ENCODE measurements at places on chromosomes 12 and 14. TPM values are rescaled to one million over a fixed set of nuclear protein-coding genes. Genes with fewer than 3 reads are reported as not detected.
A peak's percentile ranks its signal among the peaks of the same experiment; 100 is the strongest.

The TESPA1 gene
- total RNA-seq = not detected

DNA sequence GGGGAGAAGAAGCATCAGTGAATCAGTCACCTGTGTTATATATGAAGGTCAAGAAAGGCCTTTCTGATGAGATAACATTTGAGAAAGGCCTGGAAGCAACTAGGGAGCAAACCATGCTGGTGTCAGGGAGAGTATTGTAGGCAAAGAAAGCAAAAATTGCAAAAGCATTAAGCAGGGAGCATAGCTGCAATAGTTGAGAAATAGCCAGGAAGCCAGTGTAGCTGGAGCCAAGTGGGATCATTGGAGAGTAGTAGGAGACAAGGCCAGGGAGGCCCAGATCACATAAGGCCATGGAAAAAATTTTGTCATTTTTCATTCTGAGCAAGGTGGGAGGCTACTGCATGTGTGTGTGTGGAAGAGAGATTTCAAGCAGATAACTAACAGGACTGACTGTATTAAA lies 18.8 kb upstream of the MAGOHB start:
- DNase-seq = no peak

DNA sequence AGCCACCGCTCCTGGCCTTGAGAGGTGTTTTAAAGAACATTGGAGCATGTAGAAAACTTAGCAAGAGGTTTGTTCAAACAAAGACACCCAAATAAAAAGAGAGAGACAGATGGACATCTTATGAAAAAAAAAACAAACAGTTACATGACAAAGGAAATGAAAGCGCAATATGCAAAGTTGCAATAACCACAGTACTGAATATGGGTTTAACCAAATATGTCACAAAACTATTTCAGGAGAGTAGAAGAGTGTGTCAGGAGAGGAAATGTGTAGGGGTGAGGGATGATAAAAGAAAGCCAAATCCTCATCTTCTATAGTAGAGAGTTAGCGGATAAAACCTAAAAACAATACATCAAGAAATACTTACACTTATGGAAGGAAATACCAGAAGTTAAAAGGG lies 98.4 kb downstream of the GTF2A1 start:
- no peak for DNase-seq

The CYP27B1 gene
- total RNA-seq = 1.5 TPM

The DNAAF2 gene
- total RNA-seq = 6.1 TPM

The FOXN3 gene
- 37.8 TPM for total RNA-seq

GRCh38 chr12:106135781-106136180 lies 3.0 kb downstream of the NUAK1 start:
- DNase-seq = peak; percentile 62

DNA sequence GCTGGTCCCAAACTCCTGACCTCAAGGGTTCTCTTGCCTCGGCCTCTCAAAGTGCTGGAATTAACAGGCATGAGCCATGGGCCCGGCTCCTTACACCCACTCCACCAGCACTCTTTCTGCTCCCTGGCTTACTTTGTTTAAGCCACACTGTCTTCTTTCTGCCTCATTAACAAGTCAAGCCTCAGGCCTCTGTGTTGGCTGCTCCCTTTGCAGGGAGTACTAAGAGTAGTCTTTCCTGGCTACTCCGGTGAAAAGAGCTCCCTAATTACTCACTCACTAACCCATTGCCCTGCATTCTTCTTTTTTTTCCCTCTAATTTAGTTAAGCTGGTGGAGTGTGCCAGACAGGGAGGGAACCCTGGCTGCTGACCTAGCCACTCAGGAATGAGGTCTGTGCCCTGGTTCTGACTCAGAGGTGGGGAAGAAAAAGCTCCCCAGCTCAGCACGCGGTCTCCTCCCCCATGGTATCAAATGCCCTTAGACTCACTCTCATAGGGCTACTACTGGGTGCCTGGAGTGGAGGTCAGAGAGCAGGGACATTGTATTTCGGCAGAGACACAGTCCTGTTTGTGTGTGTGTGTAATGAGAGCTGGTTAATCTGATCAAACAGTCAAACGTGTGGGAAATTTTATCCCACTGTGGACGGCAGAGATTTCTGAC lies 19.8 kb downstream of the GALNT6 start:
- peak; percentile 97 for DNase-seq

The LRTM2 gene
- not detected for total RNA-seq

DNA sequence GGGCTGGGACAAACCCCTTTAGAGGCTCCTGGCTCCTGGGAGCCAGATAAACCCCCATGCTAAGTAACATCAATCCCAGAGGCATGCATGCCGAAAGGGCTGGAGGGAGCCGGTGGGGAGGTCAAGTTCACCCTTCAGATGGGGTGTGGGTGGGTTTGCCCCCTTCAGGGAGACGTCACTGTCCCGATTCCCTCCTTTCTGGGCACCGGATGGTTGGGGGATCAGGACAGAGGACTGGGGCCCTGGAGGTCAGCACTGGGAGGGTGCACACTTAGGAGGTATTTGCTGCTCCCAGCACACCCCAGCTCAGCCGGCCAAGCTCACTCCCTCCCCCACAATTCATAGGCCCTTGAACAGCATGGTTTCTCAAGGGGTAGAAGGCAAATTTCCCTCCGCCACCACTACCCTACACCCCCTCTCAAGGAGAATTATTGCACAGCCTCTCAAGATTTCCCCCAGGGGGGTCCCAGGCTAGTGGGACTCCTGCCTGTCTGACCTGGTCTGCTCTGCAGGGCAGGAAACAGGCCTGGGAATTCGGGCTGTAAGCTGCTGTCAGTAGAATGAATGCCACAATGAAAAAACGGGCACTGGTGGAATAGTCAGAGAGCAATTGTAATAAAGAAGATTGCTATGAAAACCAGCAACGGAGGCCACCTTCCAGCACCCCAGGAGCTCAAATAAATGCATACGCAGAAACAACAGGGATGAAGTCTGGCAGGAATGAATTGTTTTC lies 63.5 kb downstream of the GALNT16 start:
- no peak for DNase-seq

GRCh38 chr12:57262126-57262822 lies 11.3 kb upstream of the STAC3 start:
- DNase-seq = no peak

The THAP2 gene
- total RNA-seq = 3.8 TPM

DNA sequence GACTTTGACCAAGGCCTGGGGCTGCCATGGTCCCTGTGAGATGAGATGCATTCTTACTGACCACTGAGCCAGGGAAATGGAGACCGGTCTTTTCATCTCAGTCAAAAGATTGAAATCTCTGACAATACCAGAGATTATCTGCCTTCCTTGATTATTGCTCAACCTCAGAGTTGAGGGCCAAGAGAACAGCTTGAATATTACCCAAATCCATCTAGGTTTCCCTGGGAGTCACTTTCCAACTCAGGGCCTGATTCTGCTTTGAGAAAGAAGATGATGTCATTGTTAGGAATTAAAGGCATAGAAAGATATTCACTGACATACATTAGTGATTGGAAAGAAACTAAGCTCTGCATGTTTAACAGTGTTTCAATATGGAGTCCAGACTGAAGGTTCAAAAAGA lies 515.9 kb upstream of the TBX3 start:
- DNase-seq = peak; percentile 7

DNA sequence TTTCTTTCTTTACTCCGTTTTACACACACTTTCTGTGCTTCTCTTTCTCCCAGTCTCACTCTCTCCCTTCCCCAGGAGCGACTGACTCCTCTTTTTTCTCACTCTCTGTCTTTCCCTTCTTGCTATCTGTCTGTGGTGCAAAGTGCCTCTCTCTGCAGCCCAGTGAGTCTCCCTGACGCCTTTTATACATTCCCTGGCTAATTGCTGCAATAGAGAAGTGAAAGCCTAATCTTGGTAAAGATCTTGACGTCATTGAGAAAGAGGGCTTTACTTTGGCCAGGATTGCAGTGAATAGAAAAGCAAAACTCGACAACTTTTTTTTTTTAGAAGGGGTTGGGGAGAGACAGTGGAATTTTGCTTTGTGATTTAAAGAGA lies 706 bp upstream of the DIO2 start:
- peak; percentile 68 for DNase-seq

The PZP gene
- total RNA-seq = not detected

GRCh38 chr12:3436461-3437065 lies 54.4 kb upstream of the PRMT8 start:
- DNase-seq = no peak

DNA sequence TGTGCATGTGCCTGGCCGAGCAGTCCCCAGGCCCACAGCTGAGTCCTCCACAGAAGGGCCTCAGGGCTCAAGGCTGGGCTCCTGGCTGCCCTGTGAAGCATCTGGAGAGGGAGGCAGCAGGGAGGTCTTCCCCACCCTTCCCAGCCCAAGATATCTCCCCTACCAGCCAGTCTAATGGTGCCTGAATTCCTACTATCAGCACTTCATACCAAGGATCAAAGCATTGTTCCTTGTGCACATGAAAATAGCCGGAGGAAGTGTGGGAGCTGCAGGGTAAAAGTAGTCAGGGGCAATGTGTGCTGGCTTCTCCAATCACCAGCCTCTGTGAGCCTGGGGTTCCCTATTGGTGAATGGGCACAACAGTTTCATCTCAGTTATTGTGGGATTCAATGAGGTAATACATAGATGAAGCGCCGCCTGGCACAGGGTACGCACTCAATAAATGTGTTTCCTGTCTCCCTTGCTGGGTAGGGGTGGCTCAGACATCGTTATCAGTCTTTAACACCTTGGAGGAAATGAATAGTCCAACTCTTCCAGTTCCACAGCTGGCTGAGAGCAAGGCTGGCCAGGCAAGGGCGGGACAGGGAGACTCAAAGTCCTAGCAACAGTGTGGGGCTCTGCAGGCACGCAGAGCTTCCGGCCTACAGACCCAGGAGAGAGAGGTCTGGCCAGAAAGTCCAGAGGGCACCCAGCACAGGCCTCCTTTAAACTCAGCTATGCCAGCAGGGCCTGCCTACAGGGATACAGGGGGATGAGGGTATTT lies 39.1 kb upstream of the PNMA1 start:
- DNase-seq = no peak

DNA sequence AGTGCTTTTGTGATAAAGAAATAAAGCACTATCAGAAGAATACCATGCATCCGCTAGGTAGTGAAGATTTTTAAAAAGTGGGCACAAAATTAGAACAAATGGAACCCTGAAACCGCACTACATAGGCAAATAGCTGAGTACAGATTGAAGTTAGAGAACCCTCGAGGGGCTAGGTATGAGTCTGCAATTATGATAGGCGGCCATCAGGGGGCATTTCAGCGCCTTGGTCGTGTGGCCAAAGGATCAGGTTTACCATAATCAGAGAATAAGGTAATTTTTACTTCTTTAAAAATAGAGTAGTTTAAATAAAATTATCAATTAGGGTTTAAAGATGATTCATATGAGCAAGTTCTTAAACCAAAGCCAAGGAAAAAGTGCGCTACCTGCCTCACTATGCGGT lies 129.8 kb downstream of the TMX1 start:
- DNase-seq = no peak

- no peak for DNase-seq
Measured at GRCh38 chr14:82999802-83000201, 1466.1 kb upstream of the SEL1L start.

- DNase-seq = no peak
Measured at GRCh38 chr12:14937689-14938088, 648 bp downstream of the ERP27 start.

The TCL1B gene
- total RNA-seq = not detected
